ENCODE measurements at places on chromosomes 12 and 14.

- DNase-seq: no peak
Measured at GRCh38 chr14:29223947-29224346, 457.4 kb downstream of the FOXG1 start.

GRCh38 chr12:97921979-97922722 lies 459.5 kb downstream of the RMST start:
- no peak for DNase-seq

DNA sequence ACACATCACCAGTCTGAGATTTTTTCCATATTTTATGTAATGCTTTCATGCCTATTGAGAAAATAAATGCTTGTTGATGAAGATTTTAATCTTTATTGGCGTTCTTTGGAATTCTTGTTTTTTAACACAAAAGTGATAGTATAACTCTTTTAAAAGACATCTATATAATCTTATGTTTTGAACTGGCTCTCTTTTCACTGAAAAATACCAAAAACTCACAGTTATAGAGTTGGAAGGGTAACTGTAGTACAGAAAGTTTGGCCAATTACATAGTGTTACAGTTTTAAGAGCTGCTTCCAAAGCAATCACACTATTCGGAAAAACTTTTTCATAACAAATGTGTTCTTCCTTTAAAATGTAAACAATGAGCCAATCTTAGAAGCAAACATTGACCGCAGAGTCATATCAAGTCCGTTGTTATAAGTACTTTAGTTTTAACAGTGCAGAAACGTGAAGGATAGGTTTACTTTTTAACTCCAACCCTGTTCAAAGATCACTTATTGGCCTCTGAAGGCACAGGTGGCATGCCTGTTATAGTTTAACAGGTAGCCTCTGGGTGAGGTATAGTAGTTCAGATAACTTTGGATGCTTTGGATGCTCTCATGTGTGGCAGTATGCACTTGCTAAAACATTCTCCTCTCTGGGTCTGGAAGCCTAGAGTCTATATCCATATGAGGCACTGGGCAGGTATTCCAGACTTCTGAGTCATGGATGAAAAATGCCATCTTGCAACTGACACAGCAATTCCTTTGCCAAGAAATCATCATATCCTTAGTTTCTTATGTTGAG lies 12.1 kb upstream of the NTN4 start:
- DNase-seq: no peak

DNA sequence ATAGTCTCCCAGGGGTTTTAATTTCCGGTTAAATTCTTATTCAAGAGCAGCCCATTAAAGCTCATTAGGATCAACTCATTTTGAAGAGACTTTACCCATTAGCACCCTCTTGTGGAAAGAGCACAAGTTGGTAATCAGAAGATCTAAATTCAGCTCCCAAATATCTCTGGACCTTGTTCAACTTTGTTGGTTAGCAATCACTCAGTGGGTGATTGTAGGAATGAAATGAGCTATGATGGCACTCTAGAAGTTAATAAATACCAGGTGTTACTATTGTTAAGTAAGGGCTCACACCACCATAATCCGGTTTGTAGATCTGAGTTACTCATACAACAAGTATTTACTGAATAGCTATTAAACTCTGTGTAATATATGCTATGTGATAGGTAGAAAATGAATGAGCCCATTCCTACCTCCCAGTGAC lies 42.9 kb downstream of the TRIP11 start:
- no peak for DNase-seq

DNA sequence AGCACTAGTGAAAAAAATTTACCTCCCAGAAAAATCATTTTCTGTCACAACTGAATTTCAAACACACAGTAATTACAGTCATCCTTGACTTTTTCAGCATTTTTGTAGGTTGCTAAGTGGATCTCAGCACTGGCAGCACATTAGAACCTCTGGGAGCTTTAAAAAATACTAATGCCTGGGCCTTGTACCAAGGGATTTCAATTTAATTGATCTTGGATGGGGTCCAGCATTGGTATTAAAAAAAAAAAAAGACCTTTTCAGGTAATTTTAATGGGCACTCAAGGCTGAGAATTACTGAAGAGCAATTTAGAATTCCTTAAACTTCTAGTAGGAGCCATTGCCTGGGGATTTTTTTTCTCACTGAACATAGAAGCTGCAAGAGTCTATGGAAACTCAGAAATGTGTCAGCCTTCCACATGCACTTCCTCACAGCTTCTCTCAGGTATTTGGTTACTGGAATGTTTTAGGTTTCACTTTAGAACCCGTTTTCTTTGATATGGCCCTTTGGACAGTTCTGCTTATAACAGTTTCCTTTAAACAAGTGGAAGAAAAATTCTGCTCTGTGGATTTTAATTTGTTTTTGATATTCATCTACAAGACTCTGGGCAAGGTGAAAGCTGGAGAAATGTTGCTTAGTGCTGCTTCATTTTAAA lies 88.5 kb upstream of the DACT1 start:
- DNase-seq: no peak

DNA sequence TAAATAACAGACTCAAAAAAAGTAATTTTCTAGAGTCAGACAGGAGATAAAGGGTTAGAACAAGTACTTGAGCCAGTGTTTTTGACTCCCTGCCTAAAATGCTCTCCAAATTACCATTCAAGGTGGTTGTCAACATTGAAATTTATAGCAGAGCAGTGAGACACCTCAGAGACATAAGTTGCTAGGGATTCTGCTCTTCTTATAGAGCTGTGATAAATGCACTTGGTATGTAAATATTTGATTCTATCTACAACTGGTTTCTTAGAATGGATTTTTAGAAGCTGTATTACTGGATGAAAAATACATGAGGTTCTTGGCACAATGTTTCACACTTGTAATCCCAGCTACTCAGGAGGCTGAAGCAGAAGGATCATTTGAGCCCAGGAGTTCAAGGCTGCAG lies 83.9 kb upstream of the OSBPL8 start:
- DNase-seq: no peak

DNA sequence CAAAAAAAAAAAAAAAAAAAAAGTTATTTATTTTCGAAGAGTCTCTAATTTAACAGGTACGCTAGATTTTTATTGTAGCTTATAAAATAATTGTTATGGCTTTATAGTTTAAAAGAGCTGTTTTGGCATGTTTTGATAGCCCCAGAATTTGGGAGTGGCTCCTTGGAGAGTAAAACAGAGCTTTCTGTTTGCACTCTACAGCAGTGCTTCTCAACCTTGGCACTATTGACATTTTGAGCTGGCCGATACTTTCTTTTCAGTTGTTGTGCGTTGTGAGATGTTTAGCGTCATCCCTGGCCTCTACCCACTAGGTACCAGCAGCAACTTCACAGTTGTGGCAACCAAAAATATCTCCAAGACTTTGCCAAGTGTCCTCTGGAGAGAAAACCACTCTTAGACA lies 30.6 kb downstream of the PLBD1 start:
- no peak for DNase-seq

DNA sequence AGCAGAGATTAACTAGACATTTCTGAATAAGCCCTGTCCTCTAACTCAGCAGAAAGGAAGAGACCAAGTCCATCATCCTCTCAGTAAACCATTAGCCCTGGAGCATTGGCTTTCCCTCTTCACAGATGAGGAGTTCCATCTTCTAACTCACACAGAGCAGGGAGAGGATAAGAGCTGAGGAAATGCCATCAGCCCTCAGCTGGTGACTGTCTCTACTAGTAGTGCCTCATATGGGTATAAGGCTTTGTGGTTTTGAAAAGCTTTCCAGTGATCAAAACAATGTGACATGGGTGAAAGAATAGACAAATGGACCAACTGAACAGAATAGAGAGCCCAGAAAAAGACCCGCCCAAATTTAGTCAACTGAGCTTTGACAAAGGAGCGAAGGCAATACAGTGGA lies 197.2 kb upstream of the NUDT4 start:
- no peak for DNase-seq
